ENCODE measurements at places on chromosomes 1 and 21. TPM values are rescaled to one million over a fixed set of nuclear protein-coding genes. Genes with fewer than 3 reads are reported as not detected.

Gene AGT
- total RNA-seq, result 55.6 TPM

Gene IKBKE
- total RNA-seq, result 0.67 TPM

Gene IFNLR1
- 2.0 TPM for total RNA-seq

Gene TTC22
- 1.0 TPM for total RNA-seq

Gene TSTD1
- 15.1 TPM for total RNA-seq

Gene DLGAP3
- not detected for total RNA-seq

Gene MAP3K21
- total RNA-seq, result 0.17 TPM

Gene POU3F1
- not detected for total RNA-seq

Gene DDI2
- total RNA-seq, result 25.4 TPM

Gene FCAMR
- not detected for total RNA-seq

- no peak for DNase-seq
Observed at GRCh38 chr1:69533343-69533742, 34.4 kb upstream of the LRRC7 start.

GRCh38 chr1:150299716-150300115, 6.1 kb downstream of the MRPS21 start:
- DNase-seq, result no peak

GRCh38 chr1:162416215-162416614, 4.3 kb upstream of the SH2D1B start:
- DNase-seq, result no peak

DNA sequence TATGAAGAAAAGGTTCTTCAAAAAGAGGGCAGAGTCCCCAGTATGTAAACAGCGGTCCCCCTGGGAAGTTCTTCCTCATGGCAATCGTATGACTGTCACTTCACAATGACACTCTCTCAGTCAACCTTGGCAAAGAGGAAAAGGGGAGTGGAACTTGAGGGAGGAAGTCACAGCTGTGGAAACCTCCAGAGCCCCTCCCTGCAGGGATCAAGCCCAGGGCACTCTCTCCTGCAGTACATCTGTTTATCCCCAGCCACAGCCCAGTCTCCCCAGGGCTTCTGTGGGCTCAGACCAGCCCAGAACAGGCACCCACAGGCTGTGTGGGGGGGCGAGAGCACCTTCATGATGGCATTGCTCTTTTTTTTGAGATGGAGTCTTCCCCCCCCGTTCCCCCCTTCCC, 2.0 kb downstream of the ATP13A2 start:
- DNase-seq, result no peak

DNA sequence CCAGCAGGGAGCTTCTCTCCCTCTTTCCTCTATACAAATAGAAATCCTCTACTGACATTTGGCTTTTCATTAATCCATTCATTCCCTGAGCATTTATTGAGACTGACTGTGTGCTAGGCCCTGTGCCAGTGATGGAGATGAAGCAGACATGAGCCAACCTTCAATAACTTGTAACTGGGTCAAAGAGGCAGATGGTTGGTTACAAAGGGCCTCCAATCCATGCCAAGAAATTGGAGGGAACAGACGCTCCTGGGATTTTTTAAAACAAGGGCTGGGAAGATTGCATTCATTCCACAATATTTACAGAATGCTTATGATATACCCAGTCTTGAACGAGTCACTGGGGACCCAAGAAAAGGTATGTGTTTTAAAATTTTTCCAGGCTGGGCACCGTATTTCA, 6.2 kb downstream of the HPCAL4 start:
- DNase-seq, result no peak

DNA sequence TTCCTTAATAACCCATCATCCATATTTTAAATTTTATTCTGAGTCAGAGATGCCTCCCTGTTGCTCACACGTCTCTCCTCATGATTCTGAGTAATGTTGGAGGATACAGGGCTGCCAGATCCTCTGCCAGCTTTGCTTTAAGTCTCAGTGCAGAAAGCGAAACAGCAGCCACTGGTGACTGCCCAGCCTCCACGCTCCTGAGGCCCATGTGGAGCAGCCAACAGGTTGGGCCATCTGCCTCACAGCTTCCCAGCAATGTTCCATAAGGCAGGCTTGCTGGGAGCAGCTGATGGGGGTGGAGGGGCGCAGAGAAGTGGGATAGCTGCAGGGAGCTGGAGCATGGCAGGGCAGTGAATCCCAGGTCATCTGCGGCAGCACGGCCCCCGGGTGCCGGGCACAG, 104.2 kb downstream of the IGSF21 start:
- no peak for DNase-seq

DNA sequence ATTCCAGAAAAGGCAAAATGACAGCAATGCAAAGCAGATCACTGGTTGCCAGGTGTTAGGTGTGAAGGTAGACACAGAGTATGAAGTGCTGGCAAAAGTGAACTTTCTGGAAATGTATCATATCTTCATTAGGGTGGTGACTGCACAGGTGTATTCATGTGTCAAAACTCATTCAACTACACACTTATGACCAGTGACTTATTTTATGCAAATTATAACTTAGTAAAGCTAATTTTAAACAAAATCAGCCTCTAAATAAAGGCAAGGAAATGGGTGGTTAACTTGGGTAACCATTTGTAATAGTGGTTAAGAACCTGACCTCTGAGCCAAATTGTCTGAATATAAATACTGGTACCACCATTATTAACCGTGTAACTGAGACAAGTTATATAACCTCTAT, 7.4 kb downstream of the COP1 start:
- DNase-seq, result no peak

- no peak for DNase-seq
Observed at GRCh38 chr1:97623220-97623619, 297.6 kb downstream of the DPYD start.

DNA sequence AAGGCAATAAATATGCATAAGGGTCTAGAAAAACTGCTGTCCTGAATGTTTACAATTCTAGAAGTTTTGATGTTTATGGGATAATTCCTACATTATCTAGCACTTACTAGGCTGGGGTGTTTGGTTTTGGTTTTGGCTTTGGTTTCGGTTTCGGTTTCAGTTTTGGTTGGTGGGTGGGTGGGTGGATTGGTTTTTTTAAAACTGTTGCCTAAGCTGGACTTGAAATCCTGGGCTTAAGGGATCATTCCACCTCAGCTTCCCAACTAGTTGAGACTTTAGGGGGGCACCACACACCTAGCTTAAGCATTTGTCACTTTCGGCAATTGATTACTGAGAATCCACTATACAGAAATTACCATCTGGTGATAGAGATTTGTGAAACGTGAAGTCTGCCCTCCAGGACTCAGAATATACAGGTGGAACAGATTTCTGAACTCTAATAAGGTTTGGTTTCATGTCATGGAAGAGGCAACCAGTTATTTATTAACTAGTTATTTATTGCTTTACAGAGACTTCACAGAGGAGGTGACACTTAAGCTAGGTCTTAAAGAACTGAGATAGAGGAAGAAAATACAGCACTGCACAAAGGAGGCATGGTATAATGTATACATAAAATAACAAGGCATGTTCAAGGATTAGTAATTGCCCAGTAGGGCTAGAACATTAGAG, 69.6 kb downstream of the PIK3R3 start:
- DNase-seq, result peak; percentile 16

- no peak for DNase-seq
Observed at GRCh38 chr1:17632541-17633184, 93.2 kb downstream of the ARHGEF10L start.

DNA sequence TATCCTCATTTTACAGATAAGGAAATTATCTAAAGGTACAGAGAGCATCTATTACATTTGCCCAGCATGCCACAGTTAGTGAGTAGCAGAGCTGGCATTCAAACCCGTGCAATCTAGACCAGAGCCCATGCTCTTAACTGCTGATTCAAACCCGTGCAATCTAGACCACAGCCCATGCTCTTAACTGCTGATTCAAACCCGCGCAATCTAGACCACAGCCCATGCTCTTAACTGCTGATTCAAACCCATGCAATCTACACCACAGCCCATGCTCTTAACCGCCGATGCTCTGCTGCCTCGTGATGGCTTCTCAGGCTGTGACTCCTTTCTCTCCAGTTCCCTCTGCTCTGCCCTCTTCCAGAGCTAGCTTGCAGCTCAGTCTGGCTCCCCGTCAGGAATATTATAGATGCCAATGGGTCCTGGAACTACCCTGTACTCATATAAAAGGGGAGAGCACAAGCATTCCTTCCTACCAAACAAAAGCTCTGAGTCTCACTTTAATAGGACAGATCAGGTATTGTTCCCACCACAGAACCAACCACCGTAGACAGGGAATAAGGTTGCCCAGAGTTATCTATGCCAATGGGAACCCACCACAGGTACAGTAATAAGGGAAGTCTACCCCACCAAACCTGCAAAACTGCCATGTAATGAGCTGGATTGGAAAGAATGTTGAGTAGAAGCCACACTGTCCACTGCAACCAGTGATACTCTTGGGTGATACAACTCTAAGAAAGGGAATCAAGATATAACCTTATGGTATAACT, 78.4 kb downstream of the SMYD3 start:
- DNase-seq, result no peak

DNA sequence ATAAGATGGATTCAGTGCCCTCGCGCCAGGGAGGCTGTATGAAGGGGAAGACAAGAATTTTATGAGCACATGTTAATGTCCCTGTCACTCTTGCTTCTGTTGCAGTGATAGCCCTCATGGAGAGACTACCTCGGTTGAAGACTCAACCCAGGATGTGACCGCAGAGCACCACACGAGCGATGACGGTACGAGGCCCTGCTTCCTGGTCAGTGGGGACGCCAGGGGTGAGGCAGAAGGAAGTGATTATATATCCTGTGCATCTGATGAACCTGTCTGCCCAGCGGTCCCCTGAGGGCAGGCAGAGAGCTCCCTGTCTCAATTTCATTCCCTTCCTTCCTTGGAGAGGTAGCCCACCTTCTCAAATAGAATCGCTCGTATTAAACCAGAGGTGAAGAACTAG, 20.0 kb upstream of the IKBKE start:
- no peak for DNase-seq

DNA sequence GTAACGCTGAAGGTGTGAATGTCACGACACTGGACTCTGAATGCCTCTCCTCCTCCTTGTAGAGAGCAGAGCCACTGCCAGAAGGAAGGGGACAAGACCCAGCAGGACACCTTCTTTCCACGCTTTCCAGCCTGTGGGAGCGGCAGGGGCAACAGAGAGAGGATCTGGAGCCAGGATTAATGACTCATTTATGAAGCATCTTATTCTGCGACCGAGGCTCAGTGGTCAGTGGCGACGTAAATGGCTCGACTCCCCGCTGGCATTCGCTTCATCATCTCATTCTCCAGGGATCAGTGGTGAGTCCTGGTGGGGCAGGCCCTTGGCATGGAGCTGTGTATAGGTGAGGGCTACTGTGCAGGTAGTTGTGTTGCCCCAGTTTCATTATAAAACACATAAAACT, 4.6 kb downstream of the SLC37A1 start:
- no peak for DNase-seq

DNA sequence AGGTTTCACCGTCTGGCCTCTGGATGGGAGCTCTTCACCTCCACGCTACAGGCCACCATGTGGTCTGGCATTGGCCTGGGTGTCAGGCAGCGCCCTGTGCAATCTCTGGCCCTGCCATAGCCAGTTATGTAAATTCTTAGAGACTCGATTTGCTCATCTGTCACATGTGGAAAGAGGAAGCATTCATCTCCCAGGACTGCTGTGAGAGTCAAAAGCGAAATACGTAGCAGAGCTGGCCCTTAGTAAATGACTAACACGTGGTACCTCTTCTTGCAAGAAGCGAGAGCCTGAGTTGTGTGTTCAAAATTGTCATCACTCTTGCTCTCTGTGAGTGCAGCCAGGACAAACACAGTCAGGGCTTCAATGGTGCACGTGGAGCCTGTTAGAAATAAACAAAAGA, 159.0 kb upstream of the BACE2 start:
- no peak for DNase-seq

DNA sequence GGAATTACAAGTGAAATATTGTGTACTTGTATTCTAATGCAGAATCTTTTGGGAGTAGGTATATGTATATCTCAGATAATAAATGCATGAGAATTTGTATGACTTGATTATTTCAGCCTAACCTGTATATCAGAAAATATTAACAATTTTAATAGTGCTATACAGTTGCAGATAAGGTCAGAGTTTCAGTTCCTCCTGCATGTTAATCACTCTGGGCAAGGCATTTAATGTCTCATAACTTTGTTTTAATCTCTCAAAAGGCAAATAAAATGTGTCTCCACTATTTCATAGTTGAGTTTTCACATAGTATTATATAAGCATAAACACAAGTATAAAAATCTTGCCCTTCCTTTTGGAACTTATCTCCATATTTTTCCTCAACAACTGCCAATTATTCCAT, 352.5 kb downstream of the KCNT2 start:
- no peak for DNase-seq

DNA sequence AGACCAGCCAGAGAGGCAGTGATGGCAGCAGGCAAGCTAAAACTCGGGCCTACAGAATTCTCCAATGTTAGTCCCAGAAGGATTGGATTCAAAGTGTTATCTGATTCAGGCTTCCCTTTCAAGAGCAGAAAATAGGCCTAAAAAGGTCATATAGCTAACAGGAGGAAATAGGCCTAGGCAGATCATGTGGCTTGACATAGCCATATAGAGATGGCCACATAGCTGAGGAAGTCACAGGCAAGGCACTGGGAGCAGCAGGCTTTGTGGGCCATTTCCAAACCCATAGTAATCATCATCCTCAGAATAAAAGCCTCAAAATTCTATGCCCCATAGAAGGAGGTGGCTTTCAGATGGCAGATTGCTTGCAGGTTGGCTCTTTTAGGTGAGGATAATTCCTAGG, 29.0 kb upstream of the LMO4 start:
- no peak for DNase-seq

- DNase-seq, result no peak
Observed at GRCh38 chr1:232381394-232382100, 248.4 kb downstream of the SIPA1L2 start.

DNA sequence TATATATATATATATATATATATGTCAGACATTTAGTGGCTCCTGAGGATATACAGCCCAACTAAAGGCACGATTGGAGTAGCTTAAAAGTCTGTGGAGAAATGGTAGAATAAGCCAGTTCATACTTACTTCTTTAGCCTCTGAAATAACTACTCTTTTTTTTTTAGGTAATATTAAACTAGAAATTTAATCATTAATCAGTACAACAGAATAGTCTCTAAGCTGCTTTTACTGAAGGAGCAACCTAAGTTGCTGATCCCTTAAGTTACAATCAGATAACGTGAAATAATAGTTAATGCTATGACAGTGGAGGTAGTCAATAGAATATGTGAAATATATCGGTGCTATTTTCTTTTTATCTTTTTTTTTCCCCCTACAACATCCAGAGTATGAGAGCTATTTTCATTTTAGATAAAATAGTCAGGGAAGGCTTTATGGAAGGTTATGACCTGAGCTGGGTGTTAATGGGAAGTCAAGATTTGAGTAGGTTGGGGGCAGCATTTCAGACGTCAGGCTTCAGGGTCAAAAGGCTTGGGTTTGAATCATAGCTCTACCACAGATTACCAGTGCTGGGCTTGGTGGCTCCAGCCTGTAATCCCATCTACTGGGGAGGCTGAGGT, 15.6 kb downstream of the ZMPSTE24 start:
- DNase-seq, result no peak

GRCh38 chr1:186772228-186772627, 56.5 kb upstream of the PLA2G4A start:
- DNase-seq, result no peak

GRCh38 chr1:195951313-195951712, 656.9 kb downstream of the KCNT2 start:
- DNase-seq, result no peak

GRCh38 chr1:31717341-31717740, 13.5 kb upstream of the COL16A1 start:
- no peak for DNase-seq

Data from heart right ventricle (tissue), 16 donors.